ENCODE measurements at places on chromosomes 2 and 18.

- no peaks in the 10 kb centered on the region for H3K27me3 ChIP-seq
- peaks cover 4% of the 10 kb centered on the region for H3K36me3 ChIP-seq
- H3K4me1 ChIP-seq, result no peaks in the 10 kb centered on the region
- no peak overlapping the region for H3K4me3 ChIP-seq
- no peak overlapping the region for H3K27ac ChIP-seq
These were observed 314.0 kb upstream of the EPAS1 start for GRCh38 chr2:45983213-45983612.

DNA sequence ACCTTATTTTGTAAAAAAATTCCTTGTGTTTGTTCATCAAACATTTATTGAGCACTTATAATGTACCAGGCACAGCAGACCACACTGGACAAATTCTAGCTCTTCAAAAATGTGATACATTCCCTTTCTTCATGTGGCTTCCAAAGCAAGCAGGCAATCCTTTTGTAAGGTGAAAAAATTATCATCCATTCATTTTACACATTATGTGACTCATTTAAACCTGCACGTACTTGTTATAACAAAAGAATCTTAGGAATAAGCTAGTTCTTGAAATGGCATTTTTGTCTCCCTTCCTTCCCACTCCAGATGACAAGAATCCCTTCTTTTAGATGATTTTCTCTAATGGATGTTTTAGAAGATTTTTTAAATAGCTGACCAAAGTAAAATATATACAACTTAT lies 104.6 kb downstream of the KLF7 start:
- no peak for DNase-seq
- no peak overlapping the region for H3K27ac ChIP-seq
- no peak overlapping the region for H3K4me3 ChIP-seq
- peaks cover 4% of the 10 kb centered on the region for H3K4me1 ChIP-seq
- no peaks in the 10 kb centered on the region for H3K36me3 ChIP-seq

DNA sequence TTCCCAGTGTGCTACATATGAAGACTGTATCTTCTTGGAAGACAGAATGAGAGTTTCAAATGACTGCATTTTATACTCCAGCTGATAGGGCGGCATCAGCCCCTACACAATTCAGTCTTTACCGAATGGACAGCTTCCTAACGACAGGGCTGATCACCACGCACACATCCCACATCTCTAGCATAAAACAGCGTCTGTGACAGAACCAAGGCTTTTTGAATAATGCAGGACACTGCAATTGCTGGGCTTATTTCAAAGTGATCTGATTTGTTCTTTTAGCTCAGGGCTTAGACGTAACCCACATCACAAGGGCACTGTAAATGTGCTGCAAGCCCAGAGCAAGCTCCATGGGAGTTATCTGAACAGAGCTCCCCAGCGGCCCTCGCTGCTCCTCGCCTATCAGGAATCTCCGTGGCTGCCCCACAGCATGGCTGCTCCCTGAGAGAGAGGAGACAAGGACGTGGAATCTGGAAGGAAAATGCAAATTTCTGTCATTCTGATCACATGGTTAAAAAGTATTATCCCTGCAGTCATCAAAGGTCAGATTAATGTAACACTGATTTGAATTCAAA lies 158.5 kb upstream of the ALKAL2 start:
- H3K4me3 ChIP-seq, result no peak overlapping the region
- DNase-seq, result no peak
- H3K27ac ChIP-seq, result no peak overlapping the region
- no peaks in the 10 kb centered on the region for H3K4me1 ChIP-seq

GRCh38 chr18:75220551-75221355 lies 10.2 kb downstream of the TSHZ1 start:
- no peak overlapping the region for H3K27ac ChIP-seq
- DNase-seq, result no peak
- no peaks in the 10 kb centered on the region for H3K27me3 ChIP-seq
- no peaks in the 10 kb centered on the region for H3K36me3 ChIP-seq
- no peak overlapping the region for H3K4me3 ChIP-seq
- peaks cover 11% of the 10 kb centered on the region for H3K4me1 ChIP-seq

- no peaks in the 10 kb centered on the region for H3K27me3 ChIP-seq
- H3K27ac ChIP-seq, result no peak overlapping the region
- DNase-seq, result peak; percentile 93
- H3K4me3 ChIP-seq, result no peak overlapping the region
- no peaks in the 10 kb centered on the region for H3K36me3 ChIP-seq
These were observed 107.8 kb downstream of the TANC1 start for GRCh38 chr2:159076241-159076640.

DNA sequence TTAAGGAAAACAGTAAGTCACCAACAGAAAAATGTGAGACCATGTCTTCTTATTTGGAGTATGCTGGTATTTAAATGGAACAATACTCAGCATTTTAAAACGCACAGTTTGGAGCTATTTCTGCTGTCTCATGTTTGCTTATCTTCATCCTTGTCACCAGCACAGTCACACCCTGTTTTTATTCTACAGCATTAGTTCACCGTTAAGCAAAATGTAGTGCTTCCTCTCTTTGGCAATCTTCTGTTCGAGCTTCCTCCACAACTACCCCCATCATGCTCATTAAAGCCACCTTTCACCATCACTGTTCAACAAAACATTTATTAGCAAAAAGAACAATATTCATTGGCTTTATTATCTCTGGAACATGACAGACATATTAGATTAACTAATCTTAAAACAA lies 64.0 kb downstream of the SLC40A1 start:
- no peaks in the 10 kb centered on the region for H3K27me3 ChIP-seq
- no peak overlapping the region for H3K4me3 ChIP-seq
- DNase-seq, result no peak
- H3K27ac ChIP-seq, result no peak overlapping the region

DNA sequence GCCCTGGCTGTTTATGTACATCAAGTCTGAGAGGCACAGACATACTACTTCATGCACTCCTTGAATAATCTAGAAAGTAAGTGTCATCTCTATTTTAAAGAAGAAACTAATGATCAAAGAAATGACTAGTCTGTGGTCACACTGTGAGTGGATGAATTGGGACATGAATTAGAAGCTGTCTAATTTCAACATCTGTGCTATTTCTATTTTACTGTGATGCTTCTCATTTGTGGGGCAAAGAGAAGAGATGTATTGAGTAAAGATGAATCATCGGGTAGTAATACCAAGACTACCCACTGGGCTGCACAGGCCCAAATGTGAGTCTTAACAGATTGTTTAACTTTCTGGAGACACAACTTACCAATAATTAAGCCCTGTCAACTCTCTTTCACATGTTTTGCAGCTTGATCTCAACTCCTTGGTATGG lies 42.4 kb upstream of the MTIF2 start:
- peaks cover 3% of the 10 kb centered on the region for H3K4me1 ChIP-seq
- H3K27me3 ChIP-seq, result no peaks in the 10 kb centered on the region
- no peak overlapping the region for H3K4me3 ChIP-seq
- peaks cover 53% of the 10 kb centered on the region for H3K36me3 ChIP-seq
- DNase-seq, result peak; percentile 44

- H3K4me3 ChIP-seq, result no peak overlapping the region
- DNase-seq, result no peak
- no peak overlapping the region for H3K27ac ChIP-seq
- peaks cover 2% of the 10 kb centered on the region for H3K4me1 ChIP-seq
- no peaks in the 10 kb centered on the region for H3K27me3 ChIP-seq
These were observed 857.3 kb downstream of the CPS1 start for GRCh38 chr2:211413746-211414145.

DNA sequence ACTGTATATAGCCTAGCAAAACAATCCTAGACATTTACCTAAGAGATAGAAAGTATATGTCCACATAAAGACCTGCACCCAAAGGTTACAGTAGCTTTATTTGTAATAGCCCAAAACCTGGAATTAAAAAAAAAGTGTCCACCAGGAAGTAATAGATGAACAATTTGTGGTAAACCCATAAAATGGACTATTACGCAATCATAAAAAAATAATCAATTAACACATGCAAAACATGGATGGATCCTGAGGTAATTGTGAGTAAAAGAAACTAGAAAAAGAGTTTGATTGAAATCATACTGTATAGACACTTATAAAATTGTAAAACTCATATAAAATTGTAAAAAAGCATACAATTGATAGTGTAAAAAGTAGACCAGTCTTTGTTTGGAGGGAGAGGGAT lies 673.0 kb upstream of the ZNF804A start:
- H3K4me3 ChIP-seq, result no peak overlapping the region
- no peaks in the 10 kb centered on the region for H3K36me3 ChIP-seq
- H3K27ac ChIP-seq, result no peak overlapping the region
- DNase-seq, result no peak

DNA sequence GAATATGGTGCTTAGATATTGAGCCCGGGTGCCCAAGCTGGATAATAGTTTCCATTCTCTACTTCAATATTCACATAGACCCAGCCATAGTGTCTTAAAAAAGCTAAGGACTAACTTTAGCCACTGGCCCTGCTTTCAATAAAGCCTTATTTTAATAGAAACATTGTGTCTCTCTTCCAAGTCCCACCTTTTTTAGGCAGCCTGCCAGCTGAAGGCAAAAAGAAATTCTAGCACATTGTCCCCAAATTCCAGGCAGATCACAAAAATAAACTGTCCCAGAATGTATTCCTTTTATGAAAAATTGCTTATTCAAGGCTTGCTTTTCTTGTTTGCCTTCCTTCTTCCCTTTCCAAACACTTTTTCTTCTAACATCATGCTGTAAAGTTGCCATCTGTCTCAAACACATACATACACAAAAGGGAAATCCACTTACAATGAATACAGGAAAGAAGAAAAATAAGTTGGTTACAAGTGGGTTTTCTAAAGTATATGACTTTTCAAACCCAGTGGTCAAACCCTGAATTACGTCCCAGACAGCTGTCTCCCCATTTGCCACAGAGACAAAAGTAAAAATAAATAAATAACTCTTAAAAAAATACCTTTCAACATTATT lies 778.5 kb downstream of the BCL11A start:
- H3K36me3 ChIP-seq, result no peaks in the 10 kb centered on the region
- H3K4me1 ChIP-seq, result peaks cover 2% of the 10 kb centered on the region
- no peak overlapping the region for H3K27ac ChIP-seq
- no peak overlapping the region for H3K4me3 ChIP-seq
- H3K27me3 ChIP-seq, result no peaks in the 10 kb centered on the region

- H3K36me3 ChIP-seq, result no peaks in the 10 kb centered on the region
- H3K4me3 ChIP-seq, result no peak overlapping the region
- no peaks in the 10 kb centered on the region for H3K4me1 ChIP-seq
- no peak overlapping the region for H3K27ac ChIP-seq
These were observed 396.8 kb downstream of the NCKAP5 start for GRCh38 chr2:133171393-133172004.

DNA sequence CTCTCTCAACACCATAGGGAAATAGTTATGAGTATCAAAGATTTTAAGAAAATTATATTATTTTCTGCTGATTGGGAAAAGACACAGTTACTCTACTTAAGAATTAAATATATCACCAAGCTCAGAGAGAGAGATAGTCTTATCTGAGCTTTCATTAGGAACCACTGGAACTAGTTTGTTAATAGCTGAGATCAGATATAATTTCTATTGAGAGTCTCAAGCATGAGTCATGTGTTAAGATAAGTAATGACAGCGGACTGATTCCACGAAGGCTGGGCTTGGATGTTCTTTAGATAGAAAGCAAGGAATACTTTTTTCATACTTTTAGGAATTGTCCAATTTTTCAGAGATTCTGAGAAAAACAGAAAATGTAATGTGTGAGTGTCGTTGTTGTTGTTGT lies 44.4 kb upstream of the RBM44 start:
- H3K27me3 ChIP-seq, result no peaks in the 10 kb centered on the region
- peak overlapping the region; percentile 82 for H3K27ac ChIP-seq
- no peak overlapping the region for H3K4me3 ChIP-seq
- peaks cover 37% of the 10 kb centered on the region for H3K4me1 ChIP-seq

DNA sequence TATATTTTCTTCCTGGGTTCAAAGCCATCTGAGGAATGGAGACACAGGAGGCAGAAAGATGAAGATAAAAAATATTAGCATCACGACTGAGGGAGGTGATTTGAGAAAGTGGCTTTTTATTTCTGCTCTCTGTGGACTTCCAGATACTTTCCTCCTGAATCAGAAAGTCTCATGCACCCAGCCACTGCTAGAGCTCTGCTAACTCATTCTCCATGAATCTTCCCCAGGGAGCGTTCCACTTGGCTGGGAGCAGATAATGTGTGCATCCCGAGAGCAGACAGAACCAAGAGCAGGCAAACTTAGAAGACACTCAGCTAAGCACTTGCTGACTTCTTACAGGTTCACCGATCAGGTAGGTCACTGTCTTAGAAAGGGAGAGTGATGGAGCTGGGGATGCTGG lies 264.1 kb upstream of the THUMPD2 start:
- peak; percentile 11 for DNase-seq
- H3K27me3 ChIP-seq, result no peaks in the 10 kb centered on the region
- H3K4me3 ChIP-seq, result no peak overlapping the region
- no peaks in the 10 kb centered on the region for H3K4me1 ChIP-seq
- H3K36me3 ChIP-seq, result no peaks in the 10 kb centered on the region

GRCh38 chr2:196987649-196988364 lies 61.3 kb upstream of the PGAP1 start:
- peaks cover 20% of the 10 kb centered on the region for H3K4me1 ChIP-seq
- peak; percentile 97 for DNase-seq
- H3K27me3 ChIP-seq, result no peaks in the 10 kb centered on the region
- H3K27ac ChIP-seq, result peak overlapping the region; percentile 14

DNA sequence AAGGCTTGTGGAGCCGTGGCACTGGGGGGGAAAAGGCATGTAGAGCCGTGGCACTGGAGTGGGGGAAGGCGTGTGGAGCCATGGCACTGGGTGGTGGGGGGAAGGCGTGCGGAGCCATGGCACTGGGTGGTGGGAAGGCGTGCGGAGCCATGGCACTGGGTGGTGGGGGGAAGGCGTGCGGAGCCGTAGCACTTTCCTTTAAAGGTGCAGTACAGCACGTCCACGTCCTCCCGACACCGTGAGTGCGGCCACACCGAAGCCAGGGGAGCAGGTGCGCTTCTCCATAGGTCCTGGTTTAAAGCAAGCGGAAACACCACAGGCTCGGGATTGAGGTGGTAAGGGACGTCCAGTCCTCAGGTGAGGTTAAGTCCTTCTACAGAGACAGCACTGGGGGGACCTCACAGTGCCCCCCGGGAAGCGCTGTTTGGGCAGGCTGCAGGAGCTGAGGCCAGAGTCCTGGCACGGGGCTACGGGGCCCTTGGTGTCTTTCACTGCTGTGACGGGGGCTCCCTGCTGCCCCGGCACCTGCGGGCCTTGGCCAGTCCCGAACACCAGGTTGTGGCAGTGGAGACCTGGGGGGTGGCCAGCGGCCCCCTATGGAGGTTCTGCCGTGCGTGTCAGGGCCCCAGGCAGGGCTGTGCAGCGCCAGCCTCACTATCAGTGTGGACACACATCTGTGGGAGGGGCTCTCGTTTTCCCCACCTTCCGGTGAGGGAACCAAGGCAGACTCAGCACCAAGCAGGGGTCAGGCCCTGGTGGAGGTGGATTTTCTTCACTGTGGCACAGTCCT lies 93.0 kb upstream of the CTDP1 start:
- H3K36me3 ChIP-seq, result no peaks in the 10 kb centered on the region
- no peak overlapping the region for H3K4me3 ChIP-seq
- no peak overlapping the region for H3K27ac ChIP-seq
- DNase-seq, result no peak
- peaks cover 8% of the 10 kb centered on the region for H3K4me1 ChIP-seq

DNA sequence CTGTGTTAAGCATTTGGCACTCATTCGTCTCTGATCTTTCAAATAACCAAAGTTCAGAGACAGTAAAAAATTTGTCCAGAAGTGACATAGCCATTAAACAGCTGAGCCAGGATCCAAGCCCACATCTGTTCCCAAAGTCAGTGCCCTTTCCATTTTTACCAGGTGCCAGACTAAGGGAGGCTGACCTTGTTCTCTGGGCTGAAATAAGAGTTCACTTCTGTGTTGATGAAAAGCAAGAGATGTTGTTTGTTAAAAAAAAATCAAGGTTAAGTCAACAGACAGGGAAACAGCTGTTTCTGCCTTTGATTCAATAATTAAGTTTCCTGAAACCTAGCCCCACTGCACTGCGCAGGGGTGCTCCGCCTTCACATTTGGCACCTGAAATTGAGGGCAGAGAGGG lies 117.1 kb downstream of the PRKRA start:
- H3K4me1 ChIP-seq, result no peaks in the 10 kb centered on the region
- no peak overlapping the region for H3K4me3 ChIP-seq
- H3K36me3 ChIP-seq, result no peaks in the 10 kb centered on the region
- no peak for DNase-seq

All from cardiac muscle cell (in vitro differentiated cells and primary cell).